Activated T-cell treated with anti-CD3 and anti-CD28 coated beads, Interleukin-2, amount 50 U/mL, for 24 hours (primary cell): ENCODE measurements at places on chromosomes 3 and 15.

DNA sequence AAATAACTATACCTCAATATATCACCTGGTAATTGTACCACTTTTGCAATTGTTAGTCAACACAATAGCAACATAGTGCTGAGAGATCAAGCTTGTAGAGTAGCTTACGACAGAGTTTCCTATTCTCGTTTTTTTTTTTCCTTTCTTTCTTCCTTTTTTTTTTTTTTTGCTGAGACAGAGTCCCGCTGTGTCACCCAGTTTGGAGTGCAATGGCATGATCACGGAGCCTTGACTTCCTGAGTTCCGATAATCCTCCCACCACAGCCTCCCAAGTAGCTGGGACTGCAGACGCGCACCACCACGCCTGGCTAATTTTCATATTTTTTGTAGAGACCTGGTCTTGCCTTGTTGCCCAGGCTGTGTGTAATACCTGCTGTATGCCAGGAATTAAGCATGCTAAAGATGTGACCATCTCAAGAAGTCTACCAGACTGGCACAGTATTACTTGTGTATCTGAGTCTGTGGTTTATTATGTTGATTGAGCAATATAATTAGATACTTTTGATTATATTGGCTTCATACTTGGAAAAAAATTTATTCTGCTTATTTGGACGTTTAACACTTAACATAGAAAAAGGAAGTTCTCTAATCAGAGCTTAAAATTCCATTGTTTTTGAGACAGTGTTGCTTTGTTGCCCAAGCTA is 3.0 kb downstream of the SELENOT start:
- peaks cover 81% of the 10 kb centered on the region for H3K36me3 ChIP-seq
- no peak for DNase-seq
- no peaks in the 10 kb centered on the region for H3K27me3 ChIP-seq
- peaks cover 72% of the 10 kb centered on the region for H3K4me1 ChIP-seq
- H3K4me3 ChIP-seq: peak overlapping the region; percentile 99
- peak overlapping the region; percentile 79 for H3K27ac ChIP-seq

GRCh38 chr3:58129041-58129770 is 81.6 kb downstream of the DNASE1L3 start:
- no peaks in the 10 kb centered on the region for H3K27me3 ChIP-seq
- no peaks in the 10 kb centered on the region for H3K4me1 ChIP-seq
- no peak overlapping the region for H3K27ac ChIP-seq
- H3K4me3 ChIP-seq: no peak overlapping the region

DNA sequence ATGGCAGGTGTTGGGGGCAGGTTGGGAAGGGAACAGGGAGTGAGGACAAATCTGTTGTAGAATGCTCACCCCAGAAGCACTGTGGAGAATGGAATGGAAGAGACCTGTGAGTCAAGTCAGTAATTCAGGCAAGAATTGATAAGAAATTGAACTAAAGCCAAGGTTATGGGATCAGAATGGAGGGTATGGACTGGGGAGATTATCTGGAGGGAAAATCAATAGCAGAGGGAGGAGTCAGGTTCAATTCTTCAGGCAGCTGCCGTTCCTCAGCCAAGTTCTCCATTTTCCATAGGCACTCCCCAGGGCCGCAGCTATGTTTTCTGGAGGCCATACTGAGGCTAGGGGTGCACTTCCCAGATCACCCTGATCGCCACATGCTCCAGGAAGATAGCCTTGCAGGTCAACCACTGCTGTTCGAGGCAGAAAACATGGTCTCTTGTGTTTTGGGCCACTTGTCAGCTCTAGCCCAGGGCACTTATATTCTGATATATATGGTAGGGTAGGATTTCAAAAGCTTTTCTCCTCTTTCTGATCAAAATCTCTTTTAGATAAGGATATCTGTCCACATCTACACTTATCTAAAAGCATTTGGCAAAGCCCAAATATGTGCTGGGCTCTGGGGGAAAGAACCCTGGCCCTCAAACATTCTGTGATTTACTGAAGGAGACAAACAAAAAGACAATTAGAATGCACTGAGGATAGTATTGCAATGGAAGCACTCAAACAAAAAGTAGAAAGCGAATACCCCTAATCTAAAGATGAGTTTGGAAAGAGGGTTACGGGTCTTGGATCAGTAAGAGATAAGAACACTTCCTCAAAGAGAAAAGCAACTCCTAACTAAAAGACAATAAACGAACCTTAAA is 92.3 kb downstream of the TMEM212 start:
- peaks cover 2% of the 10 kb centered on the region for H3K27me3 ChIP-seq
- peaks cover 3% of the 10 kb centered on the region for H3K4me1 ChIP-seq
- no peaks in the 10 kb centered on the region for H3K36me3 ChIP-seq
- DNase-seq: no peak

DNA sequence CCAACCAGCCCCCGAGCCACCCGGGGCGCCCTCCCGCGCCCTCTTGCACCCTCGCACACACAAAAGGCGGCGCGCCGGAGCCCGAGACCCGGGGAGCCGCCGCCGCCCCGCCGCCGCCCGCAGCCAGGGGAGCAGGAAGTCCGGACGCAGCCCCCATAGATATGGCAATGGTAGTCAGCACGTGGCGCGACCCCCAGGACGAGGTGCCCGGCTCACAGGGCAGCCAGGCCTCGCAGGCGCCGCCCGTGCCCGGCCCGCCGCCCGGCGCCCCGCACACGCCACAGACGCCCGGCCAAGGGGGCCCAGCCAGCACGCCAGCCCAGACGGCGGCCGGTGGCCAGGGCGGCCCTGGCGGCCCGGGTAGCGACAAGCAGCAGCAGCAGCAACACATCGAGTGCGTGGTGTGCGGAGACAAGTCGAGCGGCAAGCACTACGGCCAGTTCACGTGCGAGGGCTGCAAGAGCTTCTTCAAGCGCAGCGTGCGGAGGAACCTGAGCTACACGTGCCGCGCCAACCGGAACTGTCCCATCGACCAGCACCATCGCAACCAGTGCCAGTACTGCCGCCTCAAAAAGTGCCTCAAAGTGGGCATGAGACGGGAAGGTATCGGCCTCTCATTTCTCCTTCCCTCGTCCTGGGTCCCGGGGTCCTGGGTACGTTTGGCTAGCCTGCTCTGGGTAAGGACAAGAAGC is 1.6 kb downstream of the NR2F2 start:
- no peaks in the 10 kb centered on the region for H3K36me3 ChIP-seq
- no peak overlapping the region for H3K27ac ChIP-seq
- H3K4me1 ChIP-seq: peaks cover 30% of the 10 kb centered on the region
- H3K4me3 ChIP-seq: peak overlapping the region; percentile 15
- no peak for DNase-seq

DNA sequence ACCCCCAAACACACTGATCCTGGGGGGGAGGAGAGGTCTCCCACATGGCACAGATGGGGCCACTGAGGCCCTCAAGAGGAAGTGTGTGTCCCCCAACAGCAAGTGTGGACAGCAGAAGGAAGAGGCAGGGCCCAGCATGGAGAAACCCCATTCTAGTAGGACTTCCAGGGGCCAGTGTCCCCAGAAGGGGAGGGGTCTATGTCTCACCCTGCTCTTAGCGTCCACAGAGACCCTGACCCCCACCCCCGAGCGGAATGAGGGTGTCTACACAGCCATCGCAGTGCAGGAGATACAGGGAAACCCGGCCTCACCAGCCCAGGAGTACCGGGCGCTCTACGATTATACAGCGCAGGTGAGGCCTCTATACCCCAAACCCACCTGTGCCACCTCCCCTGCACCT is 35.3 kb downstream of the TSPAN3 start:
- no peak for DNase-seq
- H3K4me1 ChIP-seq: peaks cover 6% of the 10 kb centered on the region
- peak overlapping the region; percentile 77 for H3K27ac ChIP-seq
- H3K27me3 ChIP-seq: no peaks in the 10 kb centered on the region
- H3K4me3 ChIP-seq: no peak overlapping the region

DNA sequence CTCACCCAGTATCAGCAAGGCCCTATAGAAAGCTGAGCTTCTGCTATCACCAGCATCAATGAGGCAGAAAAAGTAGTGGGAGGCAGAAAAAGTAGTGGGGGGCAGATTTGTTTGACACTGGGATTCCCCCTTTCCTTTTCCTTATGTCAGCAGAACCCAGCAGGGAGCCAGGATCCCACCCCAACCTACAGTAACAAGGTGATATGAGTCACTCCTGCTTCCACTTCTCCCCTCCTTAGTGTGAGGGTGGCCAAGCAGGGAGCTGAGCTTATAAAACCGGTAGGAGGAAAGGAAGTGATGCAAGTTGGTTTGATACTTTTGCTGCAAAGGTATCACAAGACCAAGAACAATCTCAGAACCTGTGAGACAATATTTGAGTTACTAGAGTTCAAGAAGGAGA is 128.7 kb downstream of the SCAPER start:
- DNase-seq: no peak
- no peak overlapping the region for H3K27ac ChIP-seq
- H3K4me3 ChIP-seq: no peak overlapping the region
- peaks cover 7% of the 10 kb centered on the region for H3K4me1 ChIP-seq
- H3K36me3 ChIP-seq: peaks cover 55% of the 10 kb centered on the region

DNA sequence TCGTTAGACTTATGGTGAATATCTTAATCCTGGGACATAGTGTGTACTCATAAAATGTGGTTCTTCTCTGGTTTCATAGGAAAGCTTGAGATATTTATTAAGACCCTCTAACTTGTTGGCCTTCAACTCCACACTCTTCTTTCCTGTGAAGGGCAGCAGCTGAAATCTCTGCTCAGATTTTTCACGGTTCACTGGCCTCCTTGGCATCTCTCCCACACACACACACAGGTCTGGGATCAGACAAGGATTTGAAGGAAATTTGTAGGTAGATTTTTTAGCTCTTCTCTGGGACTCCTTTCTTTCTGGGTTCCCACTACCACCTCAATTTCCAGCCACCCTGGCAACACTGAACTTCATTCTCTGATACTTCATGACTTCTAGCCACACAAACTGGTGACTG is 70.2 kb downstream of the MYRIP start:
- peaks cover 6% of the 10 kb centered on the region for H3K27me3 ChIP-seq
- DNase-seq: no peak
- no peak overlapping the region for H3K27ac ChIP-seq
- no peaks in the 10 kb centered on the region for H3K36me3 ChIP-seq
- H3K4me3 ChIP-seq: no peak overlapping the region

GRCh38 chr3:177554895-177555759 is 357.8 kb upstream of the TBL1XR1 start:
- H3K4me3 ChIP-seq: no peak overlapping the region
- no peak overlapping the region for H3K27ac ChIP-seq
- no peaks in the 10 kb centered on the region for H3K36me3 ChIP-seq
- no peaks in the 10 kb centered on the region for H3K27me3 ChIP-seq
- no peak for DNase-seq

- no peaks in the 10 kb centered on the region for H3K4me1 ChIP-seq
- no peak overlapping the region for H3K27ac ChIP-seq
- H3K36me3 ChIP-seq: no peaks in the 10 kb centered on the region
- no peak for DNase-seq
- no peaks in the 10 kb centered on the region for H3K27me3 ChIP-seq
Measured at GRCh38 chr3:162141272-162141791, 644.7 kb downstream of the OTOL1 start.

DNA sequence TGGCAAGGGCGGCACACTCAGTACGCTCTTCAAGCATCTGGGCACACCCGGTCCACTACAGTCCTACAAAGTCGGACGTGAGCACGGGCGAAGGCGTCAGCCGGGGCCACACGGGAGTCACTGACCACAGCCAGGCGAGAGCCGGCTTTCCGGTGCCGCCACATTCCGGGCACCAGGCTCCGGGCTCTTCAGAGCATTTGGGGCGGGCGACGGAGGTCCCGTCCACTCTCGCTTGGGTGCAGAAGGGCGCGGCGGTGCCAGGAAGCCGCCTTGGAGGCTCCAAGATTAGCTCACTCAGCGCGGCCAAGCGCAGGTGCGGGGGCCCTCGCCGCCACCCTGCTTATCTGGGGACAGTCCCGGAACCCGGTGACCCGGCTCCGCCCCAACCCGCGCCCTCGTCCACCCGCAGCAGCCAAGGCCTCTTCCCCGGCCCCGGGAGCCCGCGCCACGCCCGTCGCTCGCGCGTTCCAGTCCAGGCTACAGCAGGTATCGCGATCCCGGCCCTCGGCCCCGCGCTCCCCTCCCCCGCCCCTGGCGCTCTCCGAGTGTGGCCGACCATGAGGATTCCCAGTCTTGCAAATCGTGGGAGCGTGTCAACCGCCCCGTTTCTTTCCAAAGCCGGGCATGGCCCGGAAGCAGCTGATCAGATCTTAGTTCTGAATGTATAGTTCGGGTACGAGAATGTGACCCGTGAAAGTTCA is at the start of gene ADPRH:
ADPRH (plus strand) TSS at position 127 of the 701 bp plus-strand sequence. CDS start 2,678 bp downstream, outside the sequence.
- peaks cover 8% of the 10 kb centered on the region for H3K27me3 ChIP-seq
- DNase-seq: peak; percentile 76
- H3K36me3 ChIP-seq: no peaks in the 10 kb centered on the region

DNA sequence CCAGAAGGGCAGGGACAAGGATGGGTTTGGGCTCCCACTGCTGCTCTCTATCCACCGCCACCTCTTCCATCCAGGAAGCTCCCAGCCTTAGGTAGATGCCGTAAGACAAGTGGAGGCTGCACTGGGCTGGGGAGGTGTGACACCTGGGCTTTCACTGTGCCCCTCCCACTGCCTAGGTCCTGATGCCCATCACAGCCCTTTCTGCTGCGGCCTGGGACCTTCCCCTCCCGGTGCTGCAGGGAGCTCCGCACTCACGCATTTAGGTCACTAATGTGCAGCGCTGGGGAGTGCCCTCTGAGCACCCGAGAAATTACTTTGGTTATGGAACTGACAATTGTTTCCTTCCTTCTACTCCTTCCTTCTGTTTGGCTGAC is 850 bp downstream of the LTF start:
- DNase-seq: no peak
- no peak overlapping the region for H3K4me3 ChIP-seq
- no peaks in the 10 kb centered on the region for H3K36me3 ChIP-seq
- H3K4me1 ChIP-seq: no peaks in the 10 kb centered on the region
- no peak overlapping the region for H3K27ac ChIP-seq

DNA sequence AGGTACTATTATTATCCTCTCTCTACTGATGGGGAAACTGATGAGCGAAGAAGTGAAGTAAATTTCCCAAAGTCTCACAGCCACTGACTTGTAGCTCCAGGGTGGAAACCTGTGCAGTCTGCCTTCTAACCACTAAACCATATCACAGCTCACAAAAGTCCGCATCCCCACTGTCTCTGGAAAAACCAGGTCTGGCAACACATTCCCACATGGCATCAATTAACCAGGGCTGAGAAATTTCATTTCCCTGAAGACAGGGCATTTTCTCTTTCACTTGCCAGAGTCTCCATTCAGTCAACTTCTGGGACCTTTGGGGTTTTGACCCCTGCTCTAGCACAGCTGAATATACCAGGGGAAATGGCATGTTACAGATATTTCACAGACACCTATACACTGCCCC is 26.5 kb downstream of the FBXO40 start:
- H3K27ac ChIP-seq: no peak overlapping the region
- no peak for DNase-seq
- H3K27me3 ChIP-seq: peaks cover 7% of the 10 kb centered on the region
- H3K4me3 ChIP-seq: no peak overlapping the region
- no peaks in the 10 kb centered on the region for H3K36me3 ChIP-seq
